Stimulated activated CD4-positive, alpha-beta T cell treated with anti-CD3 and anti-CD28 coated beads, TNF-alpha, amount 100 ng/mL, for 1 hour (primary cell): ENCODE measurements at places on chromosomes 2 and 18.

GRCh38 chr2:61816480-61817355 lies 37.1 kb downstream of the FAM161A start:
- DNase-seq: no peak

GRCh38 chr2:20431772-20432171 lies 15.1 kb upstream of the RHOB start:
- no peak for DNase-seq

- no peak for DNase-seq
Measured at GRCh38 chr2:45626387-45627221, 15.5 kb upstream of the SRBD1 start.

DNA sequence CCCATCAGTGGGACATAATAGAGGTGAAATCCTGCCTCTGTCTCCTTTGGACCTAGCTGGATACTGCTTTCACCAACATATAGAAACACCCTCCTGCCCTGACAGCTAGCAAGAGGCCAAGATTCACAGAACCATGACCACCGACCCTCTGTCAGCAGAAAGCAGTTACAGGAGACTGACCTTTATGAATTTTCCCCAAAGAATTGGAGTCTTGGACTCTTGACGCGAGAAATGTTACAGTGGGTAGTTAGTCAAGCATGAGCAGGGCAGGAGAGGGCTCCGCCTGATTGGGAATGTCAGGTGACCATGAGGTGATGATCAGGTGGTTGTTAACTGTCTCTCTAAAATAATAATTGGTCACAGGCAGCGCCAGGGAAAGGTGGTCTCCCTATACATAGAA lies 1002.3 kb downstream of the TDRD15 start:
- no peak for DNase-seq

DNA sequence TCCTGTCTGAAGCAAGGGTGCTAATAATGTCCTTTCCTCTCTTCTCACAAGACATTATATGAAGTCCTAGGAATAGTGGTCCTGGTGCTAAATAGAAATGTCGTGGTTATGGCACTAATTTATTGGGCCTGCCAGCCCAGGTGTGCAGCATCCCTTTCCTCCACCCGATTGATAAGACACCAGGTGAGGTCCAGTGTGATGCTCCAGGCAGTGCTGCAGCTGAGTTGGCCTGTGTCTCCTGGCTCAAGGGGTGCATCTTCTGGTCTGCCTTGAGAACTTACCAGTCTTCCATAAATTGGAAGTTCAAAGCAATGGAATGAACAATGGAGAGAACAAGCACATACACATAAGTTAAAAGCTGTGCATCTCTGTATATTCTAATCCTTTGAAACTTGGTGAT lies 26.9 kb downstream of the CRIM1 start:
- DNase-seq: no peak

- DNase-seq: no peak
Measured at GRCh38 chr2:102258025-102258385, 53.4 kb upstream of the IL1RL1 start.

DNA sequence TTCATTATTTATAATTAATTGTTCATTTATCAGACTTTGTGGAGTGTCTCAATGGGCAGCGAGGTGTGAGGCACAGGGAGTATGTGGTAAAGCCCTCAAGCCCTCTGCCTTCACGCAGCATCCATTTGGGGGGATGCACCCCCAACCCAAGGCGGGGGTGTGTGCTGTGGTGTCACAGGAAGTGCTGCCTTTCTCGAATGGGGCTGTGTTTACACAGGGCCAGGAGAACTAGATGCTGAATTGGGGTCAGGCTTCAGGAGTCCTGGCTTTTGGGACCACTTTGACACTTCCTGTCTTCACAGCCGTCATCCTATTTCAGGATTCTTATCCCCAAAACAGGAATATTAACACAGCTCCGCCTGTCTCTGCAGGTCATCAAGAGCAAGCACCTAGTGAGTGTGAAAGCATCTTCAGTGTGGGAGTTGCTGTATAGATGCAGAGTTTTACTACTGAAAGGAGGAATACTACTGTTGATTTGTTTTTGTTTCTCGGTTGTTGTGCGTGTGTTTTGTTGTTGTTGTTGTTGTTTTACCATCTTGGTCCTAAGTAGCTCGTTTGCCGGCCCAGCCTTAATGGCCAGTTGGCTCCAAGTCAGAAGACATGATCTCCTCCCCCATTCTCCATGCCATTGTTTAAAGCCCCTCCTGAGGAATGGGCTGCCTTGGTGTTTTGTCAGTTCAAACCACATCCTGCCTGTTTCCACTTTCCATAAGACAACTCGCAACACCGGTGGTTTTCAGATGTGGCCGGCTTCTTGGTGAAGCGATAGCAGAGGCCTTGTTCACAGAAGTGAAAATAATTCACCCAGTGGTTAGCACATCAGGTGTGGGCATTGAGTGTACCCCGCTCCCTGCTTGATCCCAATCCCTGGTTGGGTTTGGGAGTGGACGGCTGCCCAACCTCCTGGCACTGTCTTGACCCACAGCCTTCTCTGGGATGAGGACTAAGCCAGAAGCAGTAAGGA lies 221.3 kb downstream of the BCL2 start:
- DNase-seq: no peak

DNA sequence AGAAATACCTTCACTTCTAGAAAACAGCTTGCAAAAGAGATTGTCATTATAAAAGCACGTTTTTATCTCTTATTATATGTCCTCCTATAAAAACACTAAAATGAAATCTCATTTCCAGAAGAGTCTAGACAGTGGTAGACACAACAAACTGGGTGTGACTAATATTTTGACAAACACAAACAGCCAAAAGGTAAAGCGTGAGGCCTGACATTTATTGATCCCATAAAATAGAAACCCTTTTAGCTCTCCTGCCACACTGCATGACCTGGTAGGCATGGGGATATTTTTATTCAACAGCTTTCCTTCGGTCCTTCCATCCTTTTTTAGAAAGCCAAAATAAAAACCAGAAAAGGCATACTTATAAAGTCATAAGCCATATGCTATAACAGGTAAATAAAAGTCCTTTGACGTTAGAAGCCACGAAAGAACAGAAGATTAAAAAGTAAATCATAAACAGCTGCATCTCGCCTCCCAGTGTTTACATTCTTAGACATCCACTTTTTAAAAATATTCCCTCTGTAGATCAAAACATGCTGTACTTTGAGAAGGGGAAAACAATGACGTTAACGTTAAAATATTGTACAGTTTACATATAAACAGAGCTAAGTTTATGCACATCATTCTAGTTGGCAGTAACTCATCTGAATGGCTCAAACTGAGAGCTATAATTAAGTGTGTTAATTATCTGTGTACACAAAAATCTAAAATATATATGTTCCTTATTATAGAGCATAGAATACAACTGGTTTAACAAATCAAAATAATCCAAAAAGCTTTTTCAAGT lies 44.6 kb downstream of the IRS1 start:
- no peak for DNase-seq

DNA sequence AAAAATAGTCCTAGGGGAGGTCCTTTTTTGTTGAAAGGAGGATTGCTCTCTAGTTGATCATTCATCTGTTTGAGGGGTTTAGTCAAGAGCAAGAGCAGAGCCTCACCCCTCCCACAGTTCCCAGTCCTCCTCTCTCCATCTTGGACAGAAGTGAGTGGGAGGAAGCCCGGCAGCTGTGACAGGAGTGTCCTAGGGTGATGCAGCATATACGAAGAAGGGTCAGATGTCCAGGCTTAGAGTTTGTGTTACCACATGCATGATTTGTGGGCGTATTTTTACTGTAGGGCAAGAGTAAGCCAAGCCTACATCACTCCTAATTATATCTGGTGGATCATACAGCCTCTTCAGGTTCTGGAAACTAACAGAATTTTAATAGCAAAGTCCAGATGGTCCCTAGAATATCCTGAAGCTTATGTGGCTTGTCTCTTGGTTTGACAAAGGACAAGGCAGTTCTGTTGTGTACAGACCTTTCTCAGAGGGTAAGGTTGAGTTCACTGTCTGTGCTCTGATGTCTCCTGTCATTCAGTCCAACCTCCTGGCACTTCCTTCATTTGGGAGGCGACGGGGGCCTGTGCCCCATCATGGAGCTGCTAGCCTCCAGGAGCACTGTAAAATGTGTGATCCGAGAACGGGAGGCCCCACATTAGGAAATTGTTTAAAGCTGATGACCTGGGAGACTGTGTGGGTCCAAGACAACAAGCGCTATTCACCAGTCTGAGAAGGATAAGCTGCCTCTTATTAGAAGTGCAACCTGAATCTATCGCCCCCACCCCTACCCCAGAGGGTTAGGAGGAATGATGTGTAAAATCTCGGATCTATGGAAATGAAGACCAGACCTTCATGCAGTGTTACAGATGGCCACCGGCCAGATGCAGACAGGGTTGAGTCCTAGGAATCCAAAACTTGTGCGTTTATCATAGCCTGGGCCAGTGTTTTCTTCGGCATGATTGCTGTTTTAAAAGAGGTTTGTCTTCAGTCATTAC lies 6.9 kb downstream of the CEP68 start:
- DNase-seq: no peak

GRCh38 chr18:28189400-28190239 lies 12.7 kb upstream of the CDH2 start:
- no peak for DNase-seq

GRCh38 chr2:143823876-143824275 lies 694.7 kb downstream of the ARHGAP15 start:
- no peak for DNase-seq

DNA sequence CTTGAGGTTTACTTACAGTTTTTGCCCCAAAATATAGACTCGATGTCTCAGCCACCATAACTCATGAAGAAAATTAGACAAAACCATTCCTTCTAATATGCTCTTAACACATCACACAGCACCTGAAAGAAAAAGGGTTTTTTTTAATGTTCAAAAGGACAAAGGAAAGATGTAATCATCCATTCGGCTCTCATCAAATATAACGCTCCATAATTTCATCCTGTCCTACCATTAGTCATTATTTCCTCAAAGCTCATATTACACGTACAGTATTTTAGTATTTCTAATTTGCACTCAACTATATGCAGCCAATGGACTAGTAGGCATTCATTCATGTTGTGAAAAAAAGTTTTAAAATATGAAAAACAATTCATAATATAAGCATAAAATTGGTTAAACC lies 24.8 kb downstream of the ESCO1 start:
- DNase-seq: no peak

DNA sequence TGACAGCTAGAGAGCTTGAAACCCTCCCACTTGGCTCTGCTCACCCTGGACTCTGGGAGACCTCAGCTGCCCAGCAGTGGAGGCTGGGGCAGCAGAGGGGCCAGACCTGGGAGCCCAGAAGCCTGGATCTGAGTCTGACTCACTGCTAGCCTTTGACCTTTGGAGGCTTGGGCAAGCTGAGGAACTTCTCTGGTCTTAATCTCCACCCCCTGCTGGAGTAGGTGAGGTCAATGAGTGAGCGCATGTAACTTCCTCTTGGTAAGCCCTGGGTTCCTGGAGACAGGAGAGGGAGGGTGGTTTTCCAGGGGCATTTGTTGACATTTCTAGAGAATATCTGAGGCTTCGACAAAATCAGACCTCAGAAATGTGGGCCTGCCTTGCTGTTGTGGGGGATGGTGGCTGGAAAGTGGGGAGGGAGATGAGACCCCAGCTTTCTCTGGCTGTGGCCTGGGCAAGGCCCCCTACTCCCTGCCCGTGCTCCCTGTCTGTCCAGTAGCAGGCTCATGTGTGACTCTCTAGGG lies 73.0 kb upstream of the YWHAQ start:
- no peak for DNase-seq

GRCh38 chr18:46152436-46152807 lies 48.2 kb downstream of the HAUS1 start:
- no peak for DNase-seq

GRCh38 chr2:209642146-209642820 lies 129.3 kb upstream of the UNC80 start:
- DNase-seq: no peak

GRCh38 chr2:16625201-16625729 lies 40.4 kb downstream of the CYRIA start:
- DNase-seq: no peak

DNA sequence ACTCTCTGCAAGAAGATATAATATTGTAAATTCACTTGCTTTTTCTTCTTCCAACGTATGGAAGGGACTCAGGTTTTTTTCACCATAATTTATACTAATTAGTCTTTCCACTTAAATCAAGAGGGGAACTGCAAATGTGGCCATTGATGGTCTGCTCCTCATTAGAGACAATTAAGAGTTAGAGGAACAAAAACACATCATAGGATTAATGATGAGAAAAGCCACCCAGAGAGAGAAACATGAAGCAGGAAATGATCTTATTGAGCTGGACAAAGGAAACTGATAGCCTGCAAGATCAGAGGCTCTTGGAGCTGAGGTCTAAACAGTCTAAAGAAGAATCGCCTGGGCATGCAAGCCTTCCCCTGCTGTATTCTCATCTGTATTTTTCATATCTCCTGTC lies 151.2 kb upstream of the NRP2 start:
- no peak for DNase-seq

DNA sequence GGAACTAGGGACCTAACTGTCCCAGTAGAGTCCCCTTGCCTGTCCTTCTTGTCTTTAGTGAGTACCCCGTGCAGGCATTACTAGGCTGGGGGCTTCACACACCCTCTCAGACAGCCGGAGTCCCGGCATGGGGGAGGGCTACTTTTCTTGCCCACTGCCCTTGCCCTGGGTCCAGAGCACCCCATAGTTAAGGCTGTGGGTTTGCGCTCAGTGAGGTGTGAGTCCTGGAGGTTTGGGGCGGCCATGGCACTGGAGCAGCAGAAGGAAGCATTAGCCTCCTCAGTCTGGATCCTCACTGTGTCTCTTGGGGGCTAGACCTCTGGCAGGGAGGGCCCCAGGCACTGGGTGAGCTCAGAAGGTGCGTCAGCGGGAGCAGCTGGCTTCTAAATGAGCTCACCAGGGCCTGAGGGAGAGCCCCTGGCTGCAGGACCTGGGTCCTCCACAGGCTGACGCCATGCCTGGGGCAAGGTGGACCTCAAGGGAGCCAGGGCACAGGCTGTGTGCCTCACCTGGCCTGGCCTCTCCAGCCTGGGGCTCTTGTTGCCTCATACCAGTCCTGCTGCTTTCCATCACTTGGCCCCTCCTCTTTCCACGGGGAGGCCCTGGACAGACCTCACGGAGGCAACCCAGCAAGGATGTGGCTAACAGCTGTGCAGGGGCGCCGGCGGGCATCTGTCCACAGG lies 27.4 kb downstream of the HS6ST1 start:
- no peak for DNase-seq

GRCh38 chr2:241309684-241310117 lies 5.8 kb downstream of the HDLBP start:
- peak; percentile 56 for DNase-seq

DNA sequence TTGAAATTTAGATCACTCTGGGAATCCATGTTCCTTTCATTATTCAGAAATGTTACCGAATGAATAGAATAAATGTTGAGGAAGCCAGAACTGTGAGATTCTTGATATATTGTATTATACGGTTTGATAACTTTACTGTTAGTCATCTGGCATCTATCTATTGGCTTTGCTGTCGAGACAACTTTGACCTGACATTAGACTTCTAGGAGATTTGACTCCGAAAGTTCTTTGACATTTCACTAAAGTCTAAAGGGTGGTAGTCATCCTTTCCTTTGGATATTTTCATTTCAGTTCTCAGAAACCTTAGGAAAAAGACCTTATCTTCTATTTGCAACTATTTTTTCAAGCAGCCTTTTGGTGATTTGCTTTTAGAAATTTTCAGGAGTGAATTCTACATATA lies 1.9 kb downstream of the BMPR2 start:
- DNase-seq: no peak

- DNase-seq: no peak
Measured at GRCh38 chr18:48923746-48924629, 26.8 kb downstream of the SMAD7 start.

- no peak for DNase-seq
Measured at GRCh38 chr2:65092791-65093190, 36.6 kb downstream of the CEP68 start.
